ENCODE measurements at places on chromosomes 3 and 15. TPM values are rescaled to one million over a fixed set of nuclear protein-coding genes. Genes with fewer than 3 reads are reported as not detected.

Gene CYP1A1
- 0.46 TPM for total RNA-seq

Gene GOLIM4
- total RNA-seq, result 3.4 TPM

Gene ARPIN
- not detected for total RNA-seq

Gene KLHL40
- total RNA-seq, result not detected

Gene BFSP2
- 0.44 TPM for total RNA-seq

Gene PARP15
- 43.5 TPM for total RNA-seq

Gene IL16
- total RNA-seq, result 237 TPM

Gene ITIH1
- total RNA-seq, result not detected

Gene FANCI
- 135 TPM for total RNA-seq

Gene CFAP20DC
- total RNA-seq, result 0.27 TPM

Gene SMCO1
- total RNA-seq, result not detected

Gene MESP1
- total RNA-seq, result 1.3 TPM

Gene CTXN2
- not detected for total RNA-seq

Gene SV2B
- total RNA-seq, result 0.02 TPM

Gene AGTR1
- total RNA-seq, result not detected

Gene FAM81A
- total RNA-seq, result 0.17 TPM

Gene SCN5A
- total RNA-seq, result not detected

Gene COL6A5
- total RNA-seq, result 0.15 TPM

Gene MESD
- 37.7 TPM for total RNA-seq

Gene SPESP1
- total RNA-seq, result 0.56 TPM

Gene SLC41A3
- 18.4 TPM for total RNA-seq

Gene ZDHHC19
- not detected for total RNA-seq

Gene CNTN6
- total RNA-seq, result not detected

Gene SPATA12
- total RNA-seq, result not detected

Gene TM6SF1
- 15.9 TPM for total RNA-seq

Gene WDR48
- 43.0 TPM for total RNA-seq

Gene GHSR
- not detected for total RNA-seq

Gene SKOR1
- 0.22 TPM for total RNA-seq

Gene RETNLB
- not detected for total RNA-seq

Gene TRA2B
- total RNA-seq, result 232 TPM

Measured in T-helper 1 cell treated with Interleukin-12 subunit alpha and Interleukin-12 subunit beta and Interleukin-4 antibody, amounts not matched to agents 30 ng/mL and 1 ng/mL, for 36 hours (primary cell).